ENCODE measurements at places on chromosomes 5 and 9.

GRCh38 chr5:142314109-142314508 is 10.7 kb downstream of the SPRY4 start:
- no peak for DNase-seq

GRCh38 chr9:97556036-97556720 is 54.7 kb downstream of the TMOD1 start:
- DNase-seq: no peak

DNA sequence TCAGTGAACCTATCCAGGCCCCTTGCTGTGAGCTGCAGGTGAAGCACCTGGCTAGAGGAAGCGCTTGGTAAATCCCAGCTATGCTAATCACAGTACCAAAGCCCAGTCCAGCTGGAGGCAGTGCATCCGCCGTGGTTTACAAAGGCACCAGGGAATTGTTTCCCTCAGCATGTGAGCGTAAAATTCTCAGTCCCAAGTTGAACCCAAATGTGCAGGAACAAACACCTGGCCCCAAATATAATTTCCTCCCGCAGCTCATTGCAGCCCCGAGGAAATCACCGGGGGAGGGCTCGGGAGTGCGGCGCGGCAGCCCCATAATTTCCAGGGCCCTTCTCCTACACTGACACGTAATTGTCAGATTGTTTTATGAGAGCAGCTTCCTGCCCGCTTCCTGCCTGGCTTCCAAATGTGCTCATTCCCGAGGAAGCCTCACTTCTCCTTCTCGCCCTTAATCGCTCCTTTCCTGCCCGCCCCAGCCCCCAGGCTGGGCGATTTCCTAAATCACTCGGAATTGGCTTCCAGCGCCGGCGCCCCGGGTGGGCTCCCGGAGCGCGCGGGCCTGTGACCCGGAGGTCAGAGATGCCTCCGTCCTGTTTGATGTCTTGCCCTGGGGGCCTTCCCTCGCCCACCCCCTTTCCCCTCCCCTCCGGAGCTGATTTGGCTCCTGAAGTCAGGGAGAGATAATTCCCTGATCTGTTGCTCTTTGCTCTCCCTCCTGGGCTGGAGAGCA is 134.4 kb downstream of the FGF1 start:
- no peak for DNase-seq

- DNase-seq: peak; percentile 59
These were observed 39.8 kb upstream of the NEK6 start for GRCh38 chr9:124217836-124218437.

Data from upper lobe of left lung (tissue), 6 donors.